ENCODE measurements at places on chromosomes 3 and 15. TPM values are rescaled to one million over a fixed set of nuclear protein-coding genes. Genes with fewer than 3 reads are reported as not detected.

Gene SST
- total RNA-seq = 4.6 TPM

Gene CATSPER2
- total RNA-seq = 2.8 TPM

Gene TRIM42
- not detected for total RNA-seq

Gene DUOX1
- not detected for total RNA-seq

Gene CADM2
- 4.2 TPM for total RNA-seq

Gene PLCB2
- total RNA-seq = 8.7 TPM

Gene STAB1
- total RNA-seq = 0.16 TPM

Gene KNG1
- total RNA-seq = not detected

Gene CCDC80
- total RNA-seq = 49.8 TPM

- no peak for DNase-seq
Observed at GRCh38 chr15:62512904-62513303, 347.8 kb upstream of the C2CD4B start.

DNA sequence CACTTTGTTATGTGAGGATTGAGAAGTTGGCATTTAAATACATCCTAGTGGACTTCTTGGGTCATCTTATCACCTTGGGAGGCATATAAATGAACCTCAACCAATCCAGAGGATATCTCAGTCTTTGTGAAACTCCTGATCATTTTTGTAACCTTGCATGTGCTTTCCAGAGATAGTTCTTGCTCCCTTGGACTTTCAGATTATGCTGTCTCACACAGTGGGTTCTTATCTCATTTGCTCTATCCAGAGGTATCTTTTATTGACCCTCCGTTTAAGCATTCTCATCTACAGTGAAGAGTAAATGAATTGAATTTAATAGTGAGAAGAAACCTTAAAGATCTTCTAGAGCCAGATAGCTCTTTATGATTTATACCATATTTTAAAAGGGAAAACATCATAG is 10.4 kb downstream of the ARMC8 start:
- DNase-seq = no peak

GRCh38 chr15:91927585-91927984 is 74.1 kb downstream of the SLCO3A1 start:
- no peak for DNase-seq

DNA sequence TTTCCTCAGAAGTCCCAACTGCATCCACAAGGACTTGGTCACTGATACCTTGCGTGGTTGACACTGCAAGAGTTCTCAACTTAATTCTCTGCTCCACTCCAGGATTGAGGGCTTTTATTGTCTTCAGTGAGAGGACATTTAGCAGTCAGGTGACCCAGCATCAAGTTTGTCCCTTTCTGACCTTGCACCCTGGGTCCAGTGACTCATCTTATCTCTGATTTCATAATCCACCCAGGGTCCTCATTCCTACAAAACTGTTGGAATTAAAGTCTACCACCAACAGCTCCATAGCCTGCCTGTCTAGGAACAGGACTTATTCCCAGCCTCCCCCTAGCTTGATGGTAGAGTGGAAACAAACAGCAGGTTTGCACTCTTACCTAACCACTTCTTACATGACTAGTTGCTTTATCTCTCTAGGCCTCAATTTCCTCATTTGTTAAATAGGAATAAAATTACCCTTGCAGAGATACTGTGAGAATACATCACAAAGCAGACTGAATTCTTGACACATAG is 151.3 kb upstream of the LPP start:
- DNase-seq = no peak

DNA sequence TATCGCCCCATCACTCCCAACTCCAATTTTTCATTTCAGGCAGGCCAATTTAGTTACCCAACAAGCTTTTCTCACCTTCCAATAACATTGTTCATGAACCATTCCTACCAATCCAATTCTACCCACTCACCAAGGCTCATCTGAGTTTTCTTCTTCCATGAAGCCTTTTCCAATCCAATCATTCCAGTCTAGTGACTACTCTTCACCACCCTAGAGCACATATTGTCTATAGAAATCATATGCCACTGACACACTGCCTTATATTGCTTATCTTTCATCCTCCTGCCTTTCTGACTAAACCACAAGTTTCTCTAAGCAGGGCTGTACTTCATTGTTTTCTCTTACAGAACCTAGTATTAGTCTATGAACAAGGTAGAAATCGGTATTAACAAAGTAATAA is 11.4 kb downstream of the CCDC14 start:
- DNase-seq = no peak

DNA sequence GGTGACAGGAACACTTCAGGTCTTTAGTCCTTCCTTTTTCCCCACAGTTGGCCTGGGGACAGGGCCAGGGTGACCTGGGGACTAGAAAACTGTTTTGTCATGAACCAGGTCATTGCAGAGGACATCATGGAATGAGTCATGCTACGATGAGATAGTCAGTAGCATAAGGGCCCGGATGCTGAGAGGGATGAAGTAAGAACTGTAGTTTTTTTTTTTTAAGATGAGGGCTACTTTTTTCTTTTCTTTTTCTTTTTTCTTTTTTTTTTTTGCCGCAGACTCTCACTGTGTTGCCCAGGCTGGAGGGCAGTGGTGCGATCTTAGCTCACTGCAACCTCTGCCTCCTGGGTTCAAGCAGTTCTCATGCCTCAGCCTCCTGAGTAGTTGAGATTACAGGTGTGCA is 8.0 kb downstream of the MAP2K5 start:
- no peak for DNase-seq

DNA sequence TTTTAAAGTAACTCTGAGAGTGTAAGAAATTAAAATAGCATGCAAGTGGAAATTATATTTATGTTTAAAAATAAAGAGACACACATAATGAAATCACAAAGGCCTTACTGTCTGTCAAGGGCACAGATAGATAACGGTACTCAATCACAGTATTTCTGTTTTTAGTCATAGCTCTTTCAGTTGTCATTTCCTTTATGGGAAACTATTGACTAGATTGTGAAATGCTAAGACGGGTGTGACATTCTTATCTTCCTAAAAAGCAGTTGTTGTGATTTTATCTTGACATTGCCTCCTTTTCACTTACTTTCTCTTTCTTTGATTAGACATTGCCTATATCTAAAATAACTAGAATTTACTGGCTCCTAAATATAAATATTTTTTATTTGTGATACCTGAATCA is 100.1 kb upstream of the PLSCR5 start:
- DNase-seq = no peak

- no peak for DNase-seq
Observed at GRCh38 chr3:175732017-175732416, 872.9 kb downstream of the NAALADL2 start.

- DNase-seq = no peak
Observed at GRCh38 chr15:36617529-36618196, 38.2 kb downstream of the CDIN1 start.

- DNase-seq = no peak
Observed at GRCh38 chr3:17828388-17828787, 86.0 kb upstream of the TBC1D5 start.

- no peak for DNase-seq
Observed at GRCh38 chr15:65334586-65335231, 30.2 kb downstream of the RNU5B-1 start.

- DNase-seq = no peak
Observed at GRCh38 chr3:15385901-15386653, 41.3 kb downstream of the METTL6 start.

DNA sequence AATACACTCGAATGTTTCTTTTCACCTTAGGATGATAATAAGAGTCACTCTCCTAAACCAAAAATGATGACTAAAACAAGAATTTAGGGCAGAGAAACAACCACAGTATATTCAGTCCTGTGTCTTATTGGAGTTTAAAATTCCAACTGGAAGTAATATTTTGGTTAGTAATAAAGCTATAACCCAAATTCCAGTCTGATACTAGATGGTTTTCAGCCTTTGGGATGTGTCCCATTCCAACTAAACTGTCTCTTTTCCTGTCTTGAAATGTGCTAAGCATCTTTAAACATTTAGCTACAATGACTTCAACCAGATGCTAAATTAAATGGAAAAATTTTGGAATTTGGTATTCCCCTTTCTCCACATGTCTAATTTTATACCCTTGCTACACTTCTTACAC is 510.0 kb downstream of the ROBO1 start:
- no peak for DNase-seq

DNA sequence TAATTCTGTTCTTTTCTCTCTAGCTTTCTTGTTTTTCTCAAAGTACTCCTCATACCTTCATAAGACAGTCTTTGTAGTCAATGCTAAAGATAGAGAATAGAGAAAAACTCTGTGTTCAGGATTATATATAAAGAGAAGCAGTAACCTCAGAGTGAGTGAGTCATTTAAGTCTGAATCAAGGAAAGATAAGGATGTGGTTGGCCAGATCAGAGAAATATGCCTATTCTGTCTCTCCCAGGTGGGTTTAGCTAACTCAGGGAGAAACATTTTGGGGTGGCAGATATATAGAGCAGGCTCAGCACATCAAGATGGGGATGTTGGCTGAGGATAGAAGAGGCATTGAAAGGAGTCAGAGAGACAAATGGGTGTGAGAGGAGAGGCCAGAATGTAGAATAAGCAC is 31.4 kb downstream of the GTF2E1 start:
- no peak for DNase-seq

GRCh38 chr15:58957101-58957973 is 23.9 kb upstream of the SLTM start:
- DNase-seq = peak; percentile 60

- no peak for DNase-seq
Observed at GRCh38 chr15:64934023-64934422, 22.3 kb downstream of the ANKDD1A start.

GRCh38 chr3:97950360-97950759 is 21.9 kb downstream of the RIOX2 start:
- DNase-seq = no peak

DNA sequence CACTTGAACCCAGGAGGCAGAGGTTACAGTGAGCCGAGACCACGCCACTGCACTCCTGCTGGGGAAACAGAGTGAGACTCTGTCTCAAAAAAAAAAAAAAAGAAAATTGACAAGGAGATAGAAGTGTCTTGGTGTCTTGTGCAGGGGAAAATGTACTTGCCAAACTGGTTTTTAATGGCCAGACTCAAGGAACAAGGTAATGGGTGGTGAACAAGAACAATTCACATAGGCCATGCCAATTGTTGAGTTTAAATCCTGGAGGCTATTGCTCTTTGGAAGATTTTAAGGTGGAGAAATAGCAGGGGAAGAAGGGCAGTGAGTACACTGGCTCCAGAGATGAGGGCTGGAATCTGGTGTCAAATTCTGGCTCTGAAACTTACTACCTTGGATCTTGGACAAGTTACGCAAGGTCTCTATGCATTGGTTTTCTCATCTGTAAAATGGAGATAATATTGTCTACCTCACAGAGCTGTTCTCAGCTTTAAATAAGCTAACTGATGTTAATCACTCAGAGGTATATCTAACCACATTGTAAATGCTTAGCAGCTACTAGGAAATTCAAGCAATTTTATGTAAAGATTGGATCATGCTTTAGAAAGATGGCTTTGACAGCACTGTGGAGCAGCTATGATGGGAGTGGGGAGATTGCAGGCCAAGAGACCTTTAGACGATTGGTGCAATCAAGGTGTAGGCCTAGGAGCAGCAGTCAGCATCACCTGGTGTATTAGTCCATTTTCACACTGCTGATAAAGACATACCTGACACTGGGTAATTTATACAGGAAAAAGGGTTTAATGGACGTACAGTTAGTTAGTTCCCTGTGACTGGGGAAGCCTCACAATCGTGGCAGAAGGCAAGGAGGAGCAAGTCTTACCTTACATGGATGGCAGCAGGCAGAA is 78.3 kb downstream of the B3GALNT1 start:
- DNase-seq = no peak

DNA sequence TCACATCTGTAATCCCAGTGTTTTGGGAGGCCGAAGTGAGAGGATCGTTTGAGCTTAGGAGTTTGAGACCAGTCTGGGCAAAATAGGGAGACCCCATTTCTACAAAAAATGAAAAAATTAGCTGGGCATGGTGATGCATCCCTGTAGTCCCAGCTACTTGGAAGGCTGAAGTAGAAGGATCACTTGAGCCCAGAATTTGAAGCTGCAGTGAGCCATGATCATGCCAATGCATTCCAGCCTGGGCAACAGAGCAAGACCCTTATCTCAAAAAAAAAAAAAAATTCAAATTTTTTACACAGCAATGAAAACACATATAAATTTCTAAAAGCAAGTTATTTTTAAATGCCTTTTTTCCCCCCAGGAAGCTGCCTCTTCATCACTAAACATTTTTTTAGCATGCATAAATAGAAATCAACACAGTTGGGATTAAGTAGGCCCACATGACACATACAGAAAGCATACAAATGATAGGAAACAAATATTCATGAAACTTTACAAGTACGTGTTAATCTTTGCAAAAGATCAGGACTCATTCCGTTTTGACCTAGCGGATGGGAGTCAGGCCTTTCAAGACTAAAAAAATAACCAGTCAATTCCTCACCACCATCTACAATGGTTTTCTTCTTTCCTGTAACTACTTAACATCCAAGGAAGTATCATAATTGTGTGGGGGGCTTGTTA is 45.6 kb upstream of the IGDCC4 start:
- DNase-seq = no peak

DNA sequence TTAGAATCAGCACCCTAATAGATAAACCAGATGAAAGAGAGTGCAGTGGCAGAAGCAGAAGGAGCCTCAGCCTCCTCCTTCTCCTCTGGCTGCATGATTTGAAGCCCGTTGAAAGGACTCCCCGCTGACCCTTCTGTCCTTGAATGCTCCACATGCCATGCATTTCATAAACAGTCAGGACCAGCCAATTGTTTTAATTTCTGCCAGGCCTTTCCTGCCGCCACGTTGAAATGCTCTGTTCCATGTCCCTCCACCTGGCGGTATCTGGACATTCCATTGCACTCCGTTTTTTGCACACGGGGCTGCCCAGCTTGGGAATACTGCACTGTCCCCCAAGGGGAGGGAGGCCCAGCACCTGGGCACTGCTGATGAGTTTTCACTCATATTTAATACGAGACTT is 35.2 kb upstream of the GLCE start:
- DNase-seq = no peak

DNA sequence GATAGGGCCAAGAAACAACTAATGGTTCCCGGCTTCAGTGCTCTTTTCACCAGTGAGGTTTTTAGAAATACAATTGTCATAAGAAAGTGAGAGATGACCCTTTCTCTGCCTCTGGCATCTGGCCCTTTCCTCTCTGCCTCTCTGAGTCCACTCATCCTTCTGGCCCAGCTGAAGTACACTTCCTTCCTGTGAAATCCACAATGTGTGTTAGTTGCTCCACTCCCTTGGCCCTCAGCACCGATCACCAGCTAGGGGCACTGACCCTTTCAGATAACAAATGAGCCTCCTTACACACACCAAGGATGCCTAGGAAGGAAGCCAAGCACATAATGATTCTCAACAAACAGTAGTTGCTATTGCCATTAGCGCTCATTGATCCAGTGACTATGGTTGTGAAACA is 2.9 kb upstream of the CAV3 start:
- no peak for DNase-seq

DNA sequence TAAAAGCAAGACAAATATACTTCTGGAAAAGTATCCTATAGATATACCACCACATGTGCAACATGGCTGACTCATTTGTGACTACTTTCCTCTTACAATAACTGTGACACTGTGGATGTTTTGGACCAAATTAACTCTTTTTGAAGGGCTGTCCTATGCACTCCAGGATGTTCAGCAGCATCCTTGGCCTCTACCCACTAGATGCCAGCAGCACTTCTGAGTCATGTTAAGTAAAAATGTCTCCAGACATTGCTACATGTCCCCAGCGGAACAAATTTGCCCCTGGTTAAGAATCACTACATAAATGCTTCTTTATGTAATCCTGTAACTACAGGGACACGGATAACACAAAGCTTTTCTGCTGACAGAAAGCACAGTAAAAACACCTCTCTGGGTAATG is 32.0 kb downstream of the RUVBL1 start:
- DNase-seq = no peak
